ENCODE measurements at places on chromosomes 13 and 19.

DNA sequence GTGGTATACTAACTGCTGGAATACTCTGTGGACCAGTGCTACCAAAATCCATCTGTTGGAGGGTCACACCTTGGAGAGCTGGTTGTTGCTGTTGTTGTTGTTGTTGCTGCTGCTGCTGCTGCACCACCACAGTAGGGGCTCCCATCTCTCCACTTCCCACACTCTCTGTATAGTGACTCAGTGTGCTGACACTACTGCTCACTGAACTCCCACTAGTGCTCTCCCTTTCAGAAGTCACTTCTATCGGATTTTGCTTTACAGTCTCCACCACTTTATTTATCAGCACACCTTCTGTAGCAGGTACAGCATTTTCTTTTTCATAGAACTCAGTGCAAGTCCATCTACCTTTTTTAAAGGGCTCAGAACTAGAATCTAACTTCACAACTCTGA lies 1.7 kb downstream of the TSC22D1 start:
- no peak for DNase-seq

DNA sequence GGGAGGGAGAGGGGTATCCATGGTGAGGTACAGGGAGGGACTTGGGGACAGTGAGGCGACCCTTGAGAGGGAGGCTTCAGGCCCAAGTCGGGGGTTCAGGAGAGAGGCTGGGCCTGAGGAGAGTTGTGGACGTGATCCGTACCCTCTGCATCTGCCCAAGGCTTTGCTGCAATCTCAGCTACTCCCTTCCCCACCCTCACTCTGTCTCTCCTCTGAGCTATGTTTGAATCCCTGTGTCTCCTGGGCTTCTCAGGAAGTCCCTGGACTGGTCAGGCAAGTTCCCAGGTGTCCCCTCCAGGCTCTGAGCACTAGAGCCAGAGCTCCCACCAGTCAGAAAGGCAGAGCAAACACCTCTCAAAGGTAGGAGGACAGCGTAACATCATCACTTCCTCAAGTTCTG lies 1.8 kb downstream of the LIN37 start:
- DNase-seq, result no peak

- no peak for DNase-seq
Measured at GRCh38 chr13:53010374-53011105, 18.1 kb upstream of the OLFM4 start.

- no peak for DNase-seq
Measured at GRCh38 chr19:55071129-55071502, 4.6 kb upstream of the EPS8L1 start.

- DNase-seq, result no peak
Measured at GRCh38 chr13:21012211-21012610, 49.2 kb downstream of the LATS2 start.

GRCh38 chr19:18904334-18905057 lies 8.5 kb upstream of the CERS1 start:
- no peak for DNase-seq

DNA sequence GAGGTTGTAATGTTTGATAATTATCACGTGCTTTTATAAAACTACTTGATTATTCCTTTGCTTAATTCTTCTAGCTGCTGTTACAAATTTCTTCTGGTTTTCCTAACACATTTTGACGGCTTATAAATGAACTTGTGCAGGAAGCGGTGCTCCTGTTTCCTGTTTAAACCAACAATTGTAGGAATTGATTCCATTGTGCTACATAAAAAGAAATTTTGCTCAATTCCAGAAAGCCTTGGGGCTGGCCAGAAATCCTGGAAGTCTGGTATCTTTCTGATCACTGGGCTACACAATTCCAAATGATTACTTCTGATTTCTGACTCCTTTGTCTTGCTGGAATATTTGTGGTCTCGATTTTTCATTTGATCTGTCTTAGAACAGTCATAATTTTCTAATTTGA lies 14.9 kb downstream of the RFC3 start:
- DNase-seq, result no peak

DNA sequence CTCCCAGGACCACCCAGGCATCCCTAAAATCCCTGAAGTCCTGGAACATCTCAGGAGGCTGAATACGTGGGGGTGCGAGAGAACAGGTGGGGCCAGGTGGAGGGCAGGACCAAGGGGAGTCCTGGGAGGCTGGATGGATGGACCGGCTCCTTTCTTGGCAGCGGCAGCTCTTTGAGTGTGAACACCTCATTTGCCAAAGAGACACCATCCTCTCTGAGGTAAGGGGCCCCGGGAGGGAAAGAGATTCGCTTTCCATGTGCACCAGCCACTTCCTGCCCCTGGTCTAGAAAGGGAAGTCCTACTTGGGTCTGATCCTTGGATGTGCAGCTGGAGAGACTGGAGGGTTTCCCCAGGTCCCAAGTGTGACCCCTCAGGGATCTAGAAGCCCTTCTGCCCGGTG lies 16.2 kb downstream of the PTH2 start:
- no peak for DNase-seq

GRCh38 chr13:110797230-110797877 lies 83.9 kb downstream of the ING1 start:
- no peak for DNase-seq

DNA sequence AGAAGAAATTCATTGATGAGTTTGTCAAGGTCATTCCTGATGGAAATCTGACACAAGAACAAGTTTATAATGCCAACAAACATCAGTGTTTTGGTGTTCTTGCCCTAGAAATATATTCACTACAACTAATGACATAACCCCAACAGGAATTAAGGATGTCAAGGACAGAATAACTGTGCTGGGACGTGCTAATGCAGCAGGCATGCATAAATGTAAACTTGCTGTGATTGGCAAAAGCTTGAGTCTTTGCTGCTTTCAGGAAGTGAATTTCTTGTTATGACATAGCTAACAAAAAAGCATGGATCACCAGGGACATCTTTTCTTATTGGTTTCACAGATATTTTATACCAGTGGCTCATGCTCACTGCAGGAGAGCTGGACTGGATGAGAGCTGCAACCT lies 144.6 kb downstream of the KCTD12 start:
- DNase-seq, result no peak

GRCh38 chr19:10815007-10815536 lies 20.9 kb downstream of the TMED1 start:
- no peak for DNase-seq

- no peak for DNase-seq
Measured at GRCh38 chr13:97372936-97373335, 61.0 kb upstream of the RAP2A start.

DNA sequence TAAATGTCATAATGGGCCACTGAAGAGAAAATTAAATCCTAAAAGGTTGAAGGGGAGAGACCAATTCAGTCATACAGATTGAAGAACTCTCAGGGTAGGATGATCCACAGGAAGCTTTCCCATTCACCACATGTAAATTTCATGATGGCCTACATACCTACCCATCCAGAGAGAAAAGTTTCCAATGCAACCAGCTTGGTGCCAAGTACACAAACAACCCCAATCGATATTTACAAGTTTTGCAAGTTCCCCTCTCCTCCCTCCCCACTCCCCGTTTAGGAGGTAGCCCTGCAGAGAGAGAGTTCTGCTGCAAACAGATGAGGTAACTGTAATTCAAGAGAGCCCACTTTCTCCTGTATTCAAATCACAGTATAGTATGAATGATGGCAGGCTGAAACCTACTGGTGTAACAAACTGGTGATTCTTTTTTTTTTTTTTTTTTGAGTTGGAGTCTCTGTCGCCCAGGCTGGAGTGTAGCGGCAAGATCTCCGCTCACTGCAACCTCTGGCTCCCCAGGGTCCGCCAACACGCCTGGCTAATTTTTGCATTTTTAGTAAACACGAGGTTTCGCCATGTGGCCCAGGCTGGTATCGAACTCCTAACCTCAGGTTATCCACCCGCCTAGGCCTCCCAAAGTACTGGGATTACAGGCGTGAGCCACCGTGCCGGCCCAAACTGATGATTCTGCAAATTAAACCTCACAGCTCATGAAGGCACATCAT lies 14.4 kb downstream of the FOXO1 start:
- peak; percentile 82 for DNase-seq

GRCh38 chr13:114034481-114034891 lies 60.6 kb upstream of the C13orf46 start:
- no peak for DNase-seq

DNA sequence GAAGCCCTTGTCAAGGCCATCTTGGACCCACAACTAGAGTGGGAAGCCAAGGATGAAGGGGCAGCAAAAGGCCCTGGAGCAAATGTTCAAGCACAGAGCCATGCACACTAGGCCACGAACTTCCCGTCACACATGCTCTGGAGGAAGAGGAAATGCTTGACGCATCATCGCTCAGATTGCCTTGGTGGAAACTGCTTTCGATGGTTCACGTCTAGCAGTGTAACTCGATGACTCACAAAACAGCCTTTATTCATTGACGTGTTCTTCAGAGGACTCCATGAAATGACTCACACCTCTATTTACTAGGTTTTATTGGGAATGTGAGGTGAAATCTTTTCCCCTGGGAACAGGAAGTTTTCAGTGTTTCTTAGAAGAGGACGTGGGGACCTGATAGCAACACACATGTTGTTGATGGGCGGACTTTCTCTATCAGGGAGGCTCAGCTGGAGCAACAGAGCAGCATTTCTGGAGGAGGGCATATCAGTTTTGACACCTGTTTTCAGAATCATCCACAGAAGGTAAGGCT lies 79.8 kb upstream of the FLT1 start:
- DNase-seq, result no peak

DNA sequence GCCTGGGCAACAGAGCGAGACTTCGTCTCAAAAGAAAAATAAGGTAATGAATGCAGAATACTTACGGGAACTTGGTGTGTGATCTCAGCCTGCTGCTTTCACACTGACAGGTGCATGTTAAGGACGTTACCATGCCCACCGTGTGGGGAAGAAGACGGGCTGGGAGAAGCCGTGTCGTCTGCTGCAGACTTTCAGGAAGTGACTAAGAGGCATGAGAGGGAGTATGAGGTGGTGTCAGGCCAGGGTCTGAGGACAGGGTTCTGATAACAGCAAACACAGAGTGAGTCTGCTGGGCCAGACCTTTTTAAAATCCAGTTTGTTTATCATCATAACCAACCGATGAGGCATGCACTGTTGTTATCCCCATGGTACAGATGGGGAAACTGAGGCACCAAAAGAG lies 13.6 kb upstream of the GALP start:
- no peak for DNase-seq

GRCh38 chr19:13844130-13844631 lies 32.8 kb upstream of the NANOS3 start:
- no peak for DNase-seq

DNA sequence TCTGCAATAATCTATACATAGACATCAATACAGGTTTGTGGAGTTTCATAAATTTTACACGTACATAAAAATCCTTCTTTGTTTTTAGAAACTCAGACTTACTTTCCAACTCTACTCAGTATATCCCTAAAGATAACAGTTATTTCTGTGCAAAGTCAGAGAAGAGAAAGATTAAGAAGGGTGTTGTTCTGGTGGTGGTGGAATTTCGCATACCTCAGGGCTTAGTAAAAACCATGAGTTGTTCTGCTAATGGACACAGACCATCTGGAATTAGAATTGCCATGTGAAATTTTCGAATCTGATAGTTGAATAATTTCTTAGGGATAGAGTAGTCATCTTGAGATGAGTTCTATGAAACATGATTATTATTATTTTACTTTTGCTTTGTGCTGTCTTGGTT lies 102.7 kb downstream of the ZAR1L start:
- DNase-seq, result no peak

DNA sequence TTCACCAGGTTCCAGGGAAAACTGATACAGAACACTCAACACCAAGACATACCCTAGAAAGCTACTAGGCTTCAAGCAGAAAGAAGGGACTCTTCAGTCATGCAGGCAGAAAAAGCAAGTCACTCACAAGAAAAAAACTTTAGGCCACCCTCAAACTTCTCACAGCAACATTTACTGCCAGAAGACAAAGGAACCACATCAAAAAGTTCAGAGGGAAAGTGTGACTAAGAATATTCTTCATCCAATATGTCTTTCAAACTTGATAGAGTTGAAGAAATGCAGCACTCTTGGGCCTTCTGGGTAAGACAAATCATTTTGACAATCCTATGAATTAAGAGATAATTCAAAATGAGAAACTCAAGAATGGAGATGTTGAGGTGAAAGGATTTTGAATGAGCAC lies 7.7 kb downstream of the DZIP1 start:
- DNase-seq, result no peak

DNA sequence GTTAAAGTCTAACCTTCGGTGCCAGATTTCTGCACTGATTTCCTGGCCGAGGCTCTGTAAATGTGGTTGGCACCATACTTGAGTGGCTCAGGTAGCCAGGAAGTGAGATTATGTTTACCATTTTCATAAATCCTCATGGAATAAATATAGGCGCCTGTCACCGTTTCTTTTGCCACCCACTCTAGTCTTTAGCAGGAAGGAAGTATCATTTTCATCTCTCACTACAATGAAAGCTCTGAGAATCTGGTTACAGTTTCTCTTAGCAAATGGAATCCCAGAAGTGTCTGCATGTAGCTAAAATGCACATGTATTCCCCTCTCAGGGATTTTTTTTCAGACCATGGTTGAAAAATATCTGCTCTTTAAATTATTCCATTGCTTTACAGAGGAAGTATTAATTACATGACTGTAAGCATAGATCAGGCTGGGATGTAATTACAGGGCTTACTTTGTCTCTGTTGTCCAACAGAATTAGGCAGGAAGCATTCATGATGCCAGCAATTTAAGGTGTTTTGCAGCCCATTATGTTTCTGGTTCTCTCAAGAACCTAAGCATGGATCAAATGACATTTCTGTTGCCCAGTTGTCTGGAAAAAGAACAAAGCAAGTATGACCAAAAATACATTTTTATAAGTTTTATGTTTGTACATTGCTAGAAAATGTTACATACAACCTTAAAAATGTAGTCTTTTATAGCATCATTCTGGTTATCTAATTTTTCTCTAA lies 221.7 kb upstream of the SPRY2 start:
- no peak for DNase-seq

DNA sequence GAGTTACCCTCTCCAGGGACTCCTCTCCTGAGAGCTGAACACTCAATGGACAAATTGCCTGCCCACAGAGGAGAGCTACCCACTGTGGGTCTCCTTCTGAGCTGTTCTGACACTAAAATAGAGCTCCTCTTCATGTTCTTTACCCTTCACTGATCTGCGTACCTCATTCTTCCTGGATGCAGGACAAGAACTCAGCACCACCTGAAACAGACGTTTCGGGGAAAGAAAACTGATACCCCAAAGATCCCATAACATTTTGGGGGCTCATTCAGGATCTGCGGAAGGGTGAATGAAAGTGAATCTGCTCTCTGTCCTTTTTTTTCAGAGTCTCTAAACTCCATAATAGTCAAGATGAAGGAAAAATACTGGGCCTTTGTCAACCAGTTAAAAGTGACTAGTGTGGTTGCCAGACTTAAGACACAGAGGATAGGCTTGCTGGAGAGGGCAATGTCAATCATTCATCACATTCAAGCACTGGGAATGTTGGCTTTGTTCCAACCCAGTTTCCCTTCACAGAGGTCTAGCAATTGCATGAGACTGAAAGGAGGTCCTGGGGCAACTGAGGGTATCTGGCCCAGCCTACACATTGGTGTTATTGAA lies 136.7 kb upstream of the SLITRK6 start:
- no peak for DNase-seq

- DNase-seq, result peak; percentile 89
Measured at GRCh38 chr19:12796146-12797071, 5.1 kb downstream of the JUNB start.

GRCh38 chr13:112522578-112522977 lies 65.4 kb downstream of the TUBGCP3 start:
- DNase-seq, result no peak

GRCh38 chr19:51808333-51808986 lies 13.5 kb downstream of the FPR3 start:
- DNase-seq, result no peak

GRCh38 chr19:47765523-47766358 lies 12.8 kb upstream of the SELENOW start:
- peak; percentile 70 for DNase-seq

Data from NAMALWA (cell line).